ENCODE measurements at places on chromosomes 1 and 21. TPM values are rescaled to one million over a fixed set of nuclear protein-coding genes. Genes with fewer than 3 reads are reported as not detected.

The KLF17 gene
- total RNA-seq = not detected

The NRDC gene
- total RNA-seq = 67.8 TPM

The TLR5 gene
- 2.3 TPM for total RNA-seq

The TRIM46 gene
- 0.94 TPM for total RNA-seq

The RCSD1 gene
- total RNA-seq = 121 TPM

The CYP2J2 gene
- total RNA-seq = 20.8 TPM

The NBPF6 gene
- total RNA-seq = not detected

The TMEM269 gene
- total RNA-seq = 0.03 TPM

The NVL gene
- total RNA-seq = 20.1 TPM

Measured in myocyte (in vitro differentiated cells).